ENCODE measurements at places on chromosomes 16 and 17.

GRCh38 chr17:73974536-73974935, 228.9 kb upstream of the RPL38 start:
- DNase-seq = no peak

- DNase-seq = peak; percentile 14
These were observed 502 bp downstream of the FAAP100 start for GRCh38 chr17:81551458-81552243.

GRCh38 chr17:17531156-17531555, 35.0 kb upstream of the RASD1 start:
- DNase-seq = no peak

GRCh38 chr17:48528153-48528935, 2.5 kb downstream of the HOXB1 start:
- no peak for DNase-seq

DNA sequence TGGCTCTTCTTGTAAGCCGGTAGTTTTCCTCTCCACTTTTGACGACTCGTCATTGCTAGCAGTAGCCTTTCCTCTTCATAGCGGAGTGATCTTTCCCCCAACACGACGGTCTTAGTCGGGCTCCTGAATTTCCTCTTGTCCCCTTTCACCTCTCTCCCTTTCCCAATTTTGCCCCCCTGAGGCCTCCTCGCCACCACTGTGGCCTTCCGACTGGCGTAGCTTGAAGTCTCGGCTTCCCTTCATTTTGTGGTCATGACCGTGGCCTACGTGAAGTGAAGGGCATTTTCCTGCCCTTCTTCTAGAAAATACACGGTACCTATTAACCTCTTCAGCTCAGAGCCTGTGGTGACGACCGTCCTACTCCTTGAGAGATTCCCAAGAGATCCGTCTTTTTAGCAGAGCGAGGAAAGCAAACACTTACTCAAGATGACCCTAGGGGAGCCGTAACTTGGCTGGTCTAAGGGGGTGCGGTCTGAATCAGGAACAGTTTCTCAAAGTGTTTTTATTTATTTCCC, 787 bp downstream of the PRKAR1A start:
- no peak for DNase-seq

DNA sequence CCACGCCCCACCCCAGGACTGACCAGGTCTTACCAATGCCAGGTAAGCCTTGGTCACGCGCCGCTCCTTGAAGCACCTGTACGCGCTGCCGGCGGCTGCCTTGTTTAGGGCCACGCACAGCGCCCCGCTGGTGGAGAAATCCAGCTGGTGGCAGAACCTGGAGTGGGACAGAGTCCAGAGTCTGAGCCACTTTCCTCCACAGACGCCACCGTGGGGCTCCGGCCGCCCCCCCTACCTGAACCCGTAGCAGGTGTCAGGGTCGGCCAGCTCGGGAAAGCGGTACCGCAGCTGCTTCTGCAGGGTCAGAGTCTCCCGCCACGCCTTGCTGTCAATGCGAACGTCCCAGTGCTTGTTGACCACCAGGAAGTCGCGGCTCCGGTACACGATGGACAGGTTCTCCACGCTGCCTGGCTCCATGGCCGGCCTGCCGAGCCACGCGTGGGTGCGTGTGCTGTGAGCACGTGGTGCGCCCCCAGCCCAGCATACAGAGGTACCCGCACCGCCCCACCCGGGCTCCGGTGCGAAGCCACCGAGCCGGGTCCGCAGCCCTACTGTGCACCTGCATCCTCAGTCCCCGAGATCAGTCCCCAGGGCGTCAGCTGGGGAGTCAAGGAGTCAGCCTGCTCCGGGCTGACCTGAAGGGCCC, 737 bp downstream of the RPUSD1 start:
- no peak for DNase-seq

DNA sequence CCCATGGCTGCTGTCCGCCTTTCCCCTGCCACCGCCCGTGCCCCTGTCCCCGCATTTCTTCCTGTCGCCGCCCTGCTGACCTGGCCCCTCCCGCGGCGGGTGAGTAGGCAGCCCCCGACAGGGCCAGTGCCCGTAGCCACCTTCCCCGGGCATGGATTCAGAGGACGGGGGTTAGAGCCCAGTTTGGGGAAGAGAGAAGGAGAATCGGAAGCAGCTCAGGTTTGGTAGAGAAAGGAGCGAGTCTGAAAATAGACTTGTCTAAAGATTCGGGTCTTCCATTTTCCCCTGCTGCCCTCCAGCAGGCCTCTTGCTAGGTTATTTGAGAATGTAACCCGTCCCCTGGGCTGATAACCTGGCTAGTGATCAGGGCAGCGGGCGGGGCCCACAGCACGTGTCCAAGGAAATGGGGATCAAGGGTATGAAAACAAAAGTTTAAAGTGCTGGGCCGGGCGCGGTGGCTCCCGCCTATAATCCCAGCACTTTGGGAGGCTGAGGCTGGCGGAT, 7.9 kb upstream of the CLDN9 start:
- no peak for DNase-seq

GRCh38 chr17:32120716-32121115, 21.6 kb upstream of the RHOT1 start:
- DNase-seq = no peak

GRCh38 chr16:85377388-85378144, 235.6 kb upstream of the GSE1 start:
- no peak for DNase-seq

DNA sequence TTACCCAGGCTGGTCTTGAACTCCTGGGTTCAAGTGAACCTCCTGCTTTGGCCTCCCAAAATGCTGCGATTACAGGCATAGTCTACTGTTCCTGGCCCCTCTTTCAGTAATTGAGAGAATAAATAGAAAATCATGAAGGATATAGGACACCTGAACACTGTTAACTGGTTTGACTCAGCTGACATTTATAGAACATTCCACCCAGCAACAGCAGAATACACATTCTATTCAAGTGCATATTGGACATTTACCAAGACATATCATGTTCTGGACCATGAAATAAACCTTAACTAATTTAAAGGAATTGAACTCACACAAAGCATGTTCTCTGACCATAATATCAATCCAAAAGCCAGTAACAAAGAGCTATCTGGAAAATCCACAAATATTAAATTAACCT, 19.8 kb upstream of the BAIAP2 start:
- DNase-seq = no peak

DNA sequence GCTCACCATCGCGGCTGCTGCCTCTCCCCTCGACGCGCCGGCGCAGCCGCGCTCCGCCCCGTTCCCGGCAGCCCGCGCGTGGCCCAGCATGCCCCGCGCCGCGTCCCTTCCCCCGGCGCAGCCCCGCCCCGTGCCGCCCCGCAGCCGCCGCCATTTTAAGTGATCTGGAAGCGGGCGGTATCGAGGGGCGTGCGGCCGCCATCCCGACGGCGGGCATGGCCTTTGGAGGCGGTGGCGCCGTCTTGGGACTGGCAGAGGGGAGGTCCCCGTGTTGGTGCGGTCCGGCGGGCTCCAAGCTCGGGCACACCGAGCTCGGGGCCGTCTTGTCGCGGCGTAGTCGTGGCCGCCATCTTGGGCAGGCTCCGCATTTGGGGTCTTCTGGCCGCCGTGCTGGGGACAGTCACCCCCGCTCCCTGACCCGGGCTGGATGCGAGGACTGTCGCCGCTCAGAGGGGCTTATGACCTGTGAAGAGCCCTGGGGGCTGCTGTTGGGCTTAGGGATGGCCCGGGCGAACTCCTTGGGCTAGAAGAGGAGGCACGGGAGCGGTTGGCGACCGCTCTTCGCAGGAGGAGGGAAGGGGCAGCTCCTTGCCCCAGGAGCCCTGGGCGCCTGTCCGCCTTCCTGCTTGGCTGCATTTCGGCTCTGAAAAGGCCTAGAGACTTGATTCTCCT, at the start of gene ELOB:
TSS of gene ELOB (minus strand) at position 50 of the 672 bp plus-strand sequence. CDS start at position 9, 41 bp downstream.
- peak; percentile 92 for DNase-seq

Data from activated naive CD4-positive, alpha-beta T cell treated with anti-CD3 and anti-CD28 coated beads, Interleukin-2, amount 50 U/mL, for 16 hours (primary cell).